ENCODE measurements at places on chromosomes 5 and 9.

DNA sequence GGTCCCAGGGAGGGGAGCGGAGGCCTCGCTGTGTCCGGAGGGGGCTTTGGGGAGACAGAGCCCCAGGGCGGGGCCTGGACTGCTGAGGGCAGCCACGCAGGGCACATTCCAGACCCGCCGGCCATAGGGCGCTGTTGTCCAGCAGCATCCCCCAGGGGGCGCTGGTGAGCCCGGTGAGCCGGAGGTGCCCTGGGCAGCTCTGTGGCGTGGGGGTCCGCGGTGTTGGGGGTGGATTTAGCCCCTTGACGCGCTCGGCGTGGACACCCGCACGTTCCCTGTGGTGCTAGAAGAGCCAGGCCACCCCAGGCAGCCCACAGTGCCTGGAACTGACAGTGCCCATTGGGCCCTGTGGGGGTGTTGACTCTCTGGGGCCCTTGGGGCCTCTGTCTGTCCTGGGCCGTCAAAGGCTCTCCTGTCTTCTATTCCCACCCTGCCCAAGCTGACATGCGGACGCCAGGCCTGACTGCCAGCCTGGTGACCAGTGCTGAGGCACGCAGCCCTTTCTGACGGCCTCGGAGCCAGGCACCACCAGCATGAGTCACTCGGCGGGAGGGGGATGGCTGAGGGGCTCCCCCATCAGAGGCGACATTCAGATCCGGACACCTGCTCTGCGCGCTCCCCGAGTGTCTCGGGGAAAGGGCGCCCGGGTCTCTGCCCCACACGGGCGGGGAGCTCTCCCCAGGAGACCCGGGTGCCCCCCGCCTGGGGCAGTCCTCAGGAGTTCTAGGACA lies 23.9 kb downstream of the TPPP start:
- DNase-seq: no peak

GRCh38 chr5:179516221-179516620 lies 34.1 kb upstream of the RUFY1 start:
- DNase-seq: no peak

DNA sequence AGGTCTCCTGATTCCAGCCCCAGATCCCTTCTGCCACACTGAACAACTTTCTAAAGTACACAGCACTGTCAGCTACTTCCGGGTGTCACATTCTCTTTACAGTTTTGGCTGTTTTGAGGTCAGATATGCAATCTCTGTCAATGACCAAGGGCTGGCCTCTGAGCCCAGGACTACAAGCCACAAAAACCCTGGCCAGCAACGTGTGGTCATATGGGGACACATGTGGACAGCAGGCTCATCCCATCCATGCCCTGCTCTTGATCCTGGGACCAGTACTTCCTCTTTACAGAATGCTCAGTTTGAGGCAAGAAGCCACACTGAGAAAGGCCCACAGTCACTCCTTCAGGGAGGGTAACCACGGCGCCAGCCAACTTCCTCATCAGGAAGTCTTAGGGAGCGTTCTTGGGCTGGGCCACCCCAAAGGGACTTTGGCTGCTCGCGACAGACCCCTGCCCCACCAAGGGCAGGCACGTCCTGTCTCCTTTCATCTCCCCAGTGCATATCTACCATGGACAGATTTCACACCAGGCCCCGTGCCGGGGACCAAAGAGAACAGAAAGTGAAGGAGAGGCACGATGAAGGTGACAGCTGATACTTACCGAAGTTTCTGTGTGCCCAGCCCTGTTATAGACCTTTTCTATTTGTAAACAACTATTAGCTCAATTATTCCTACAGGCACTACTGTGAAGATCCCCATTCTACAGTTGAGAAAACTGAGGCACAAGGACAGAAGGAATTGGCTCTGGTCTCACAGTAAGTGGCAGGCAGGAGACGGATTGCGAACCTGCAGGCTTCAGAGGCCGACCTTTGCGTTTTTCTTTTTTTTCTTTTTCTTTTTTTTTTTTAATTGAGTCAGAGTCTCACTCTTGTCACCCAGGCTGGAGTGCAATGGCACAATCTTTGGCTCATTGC lies 37.3 kb downstream of the STK10 start:
- peak; percentile 95 for DNase-seq

DNA sequence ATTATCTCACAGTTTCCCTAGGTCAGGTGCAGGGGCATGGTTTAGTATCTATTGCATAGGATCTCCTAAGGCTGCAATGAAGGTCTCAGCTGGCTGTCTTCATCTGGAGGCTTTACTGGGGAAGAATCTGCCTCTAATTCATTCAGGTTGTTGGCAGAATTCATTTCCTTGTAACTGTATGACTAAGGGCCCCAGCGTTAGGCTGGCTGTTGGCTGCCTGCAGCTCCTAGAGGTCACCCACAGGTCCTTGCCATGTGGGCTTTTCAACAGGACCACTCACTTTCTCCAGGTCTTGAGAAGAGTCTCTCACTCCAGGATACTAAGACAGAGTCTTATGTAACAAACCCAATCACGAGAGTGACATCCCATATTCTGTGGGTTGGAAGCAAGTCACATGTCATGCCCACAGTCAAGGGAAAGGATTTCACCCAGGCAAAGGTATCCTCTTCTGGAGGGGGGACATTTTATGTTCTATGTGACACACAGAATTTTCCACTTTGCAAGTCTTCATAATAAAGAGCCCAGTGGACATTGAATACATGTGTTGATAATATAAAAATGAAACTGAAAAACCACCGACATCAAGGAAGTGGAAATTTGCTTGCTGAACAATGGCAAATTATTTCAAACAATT lies 38.2 kb downstream of the HMHB1 start:
- peak; percentile 20 for DNase-seq

DNA sequence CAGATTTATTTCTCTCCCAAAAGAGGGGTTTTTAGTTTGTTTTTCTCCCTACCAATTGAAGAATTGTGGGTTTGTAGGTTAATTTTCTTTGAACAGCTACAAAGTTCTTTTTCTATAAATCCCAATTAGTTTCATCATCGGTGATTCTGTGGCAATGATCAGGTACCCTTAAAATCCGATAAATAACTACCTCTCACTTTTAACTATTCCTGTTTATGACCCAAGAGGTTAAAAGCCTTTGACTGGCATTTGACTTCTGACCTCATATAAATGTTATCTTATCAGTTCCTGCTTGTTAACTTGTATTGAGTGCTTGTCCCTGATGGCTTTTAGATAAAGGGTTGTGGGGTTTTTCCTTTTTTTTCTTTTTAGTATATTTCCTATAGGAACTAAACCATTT lies 124.4 kb upstream of the TMEM161B start:
- no peak for DNase-seq

DNA sequence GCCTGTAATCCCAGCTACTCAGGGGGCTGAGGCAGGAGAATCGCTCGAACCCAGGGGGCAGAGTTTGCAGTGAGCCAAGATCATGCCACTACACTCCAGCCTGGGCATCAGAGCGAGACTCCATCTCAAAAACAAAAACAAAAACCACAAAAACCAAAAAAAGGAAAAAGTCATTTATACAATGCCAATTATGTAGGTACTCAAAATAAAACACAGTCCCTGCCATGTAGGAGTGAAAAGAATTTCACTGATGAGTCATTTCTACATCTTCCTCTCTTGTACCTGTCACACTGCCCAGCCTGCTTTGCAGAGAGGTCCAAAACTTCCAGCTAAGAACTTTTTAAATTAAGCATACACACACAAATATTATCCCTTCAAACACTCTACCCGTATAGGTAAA lies 215.8 kb downstream of the EPB41L4A start:
- DNase-seq: no peak

DNA sequence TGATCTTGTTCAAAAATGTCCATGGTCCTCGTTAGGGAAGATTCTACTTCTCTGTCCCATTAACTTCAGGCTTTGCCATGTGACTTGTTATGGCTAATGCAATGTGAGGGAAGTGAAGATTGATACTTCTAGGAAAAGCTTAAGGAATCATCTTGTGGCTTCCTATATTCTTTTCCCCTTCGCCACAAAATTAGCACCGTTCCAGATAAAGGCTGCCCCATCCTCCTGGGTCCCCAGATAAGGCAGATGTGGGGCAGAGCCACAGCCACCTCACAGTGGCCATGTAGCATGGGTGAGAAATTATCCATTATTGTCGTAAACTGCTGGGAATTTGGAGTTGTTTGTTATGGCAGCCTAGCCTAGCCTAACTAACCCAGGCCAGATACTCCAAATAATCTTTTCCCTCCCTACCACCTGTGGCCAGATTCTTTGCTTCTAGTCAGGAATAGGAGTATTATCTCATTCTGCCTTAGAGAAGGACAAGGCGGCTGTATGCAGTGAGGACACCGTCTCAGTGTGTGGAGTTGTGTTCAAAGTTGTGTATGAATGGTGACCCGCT lies 31.9 kb upstream of the BOD1 start:
- no peak for DNase-seq

- DNase-seq: peak; percentile 49
These were observed 63.5 kb downstream of the ENC1 start for GRCh38 chr5:74576941-74577456.

DNA sequence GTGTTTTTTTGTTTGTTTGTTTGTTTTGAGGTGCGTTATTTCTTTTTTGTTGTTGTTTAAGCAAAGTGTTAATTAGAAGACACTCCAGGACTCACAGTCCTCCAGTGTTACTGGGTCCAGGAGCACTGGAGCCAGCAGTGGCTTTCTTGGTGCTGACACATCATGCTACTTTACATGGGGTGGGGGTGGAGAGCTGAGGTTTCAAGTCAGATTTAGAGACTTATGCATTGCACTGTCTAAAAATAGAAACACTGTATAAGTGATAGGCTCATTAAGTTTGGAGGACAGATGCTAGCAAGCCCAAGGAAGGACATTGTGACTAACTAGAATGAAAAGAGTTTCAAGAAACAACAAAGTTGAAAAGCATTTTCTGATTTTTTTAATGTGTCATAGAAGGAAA lies 2209.2 kb downstream of the MAT2B start:
- no peak for DNase-seq

- no peak for DNase-seq
These were observed 284.7 kb downstream of the FANCC start for GRCh38 chr9:95032580-95033341.

DNA sequence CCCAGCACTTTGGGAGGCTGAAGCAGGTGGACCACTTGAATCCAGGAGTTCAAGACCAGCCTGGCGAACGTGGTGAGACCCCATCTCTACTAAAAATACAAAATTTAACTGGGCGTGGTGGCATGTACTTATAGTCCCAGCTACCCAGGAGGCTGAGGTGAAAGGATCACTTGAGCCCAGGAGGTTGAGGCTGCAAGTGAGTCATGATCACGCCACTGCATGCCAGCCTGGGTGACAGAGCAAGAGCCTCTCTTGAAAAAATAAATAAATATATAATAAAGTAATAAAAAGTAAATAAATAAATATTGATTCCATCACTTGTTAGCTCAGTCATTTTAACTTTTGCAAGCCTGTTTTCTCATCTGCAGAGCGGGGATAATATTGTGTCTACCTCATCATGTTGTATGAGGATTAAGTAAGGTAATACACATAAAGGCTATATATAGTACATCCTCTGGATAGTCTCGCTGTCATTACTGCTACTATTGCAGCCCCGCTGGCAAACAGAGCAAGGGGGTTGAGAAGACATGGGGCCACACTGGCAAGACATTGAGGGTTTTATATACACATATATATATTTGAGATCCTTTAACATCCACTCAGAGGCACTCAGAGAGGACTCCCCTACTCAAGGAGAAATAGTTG lies 210.9 kb downstream of the C9orf152 start:
- DNase-seq: no peak

DNA sequence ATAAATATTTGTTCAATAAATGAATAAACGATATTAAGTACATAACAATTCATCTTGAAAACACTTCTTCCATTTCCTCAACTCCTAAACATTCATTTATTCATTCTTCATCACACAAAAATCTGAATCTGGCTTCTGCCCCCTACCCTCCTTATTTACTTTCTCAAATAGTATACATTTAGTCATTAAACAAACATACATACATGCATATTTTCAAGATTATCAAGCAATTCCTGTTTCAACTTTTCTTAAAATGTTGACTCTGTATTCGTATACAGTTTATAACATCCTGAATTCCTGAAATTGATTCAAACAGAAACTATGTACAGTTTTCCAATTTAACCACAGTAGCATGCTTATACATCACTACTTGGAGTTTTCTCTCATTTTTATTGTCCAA lies 129.0 kb downstream of the MUSK start:
- no peak for DNase-seq
